ENCODE measurements at places on chromosomes 7 and 10. TPM values are rescaled to one million over a fixed set of nuclear protein-coding genes. Genes with fewer than 3 reads are reported as not detected.

TCAF2 gene
- total RNA-seq, result 3.5 TPM

PPP1R3A gene
- total RNA-seq, result not detected

CCDC3 gene
- total RNA-seq, result not detected

PPP1R9A gene
- total RNA-seq, result 22.8 TPM

PAPSS2 gene
- 1.3 TPM for total RNA-seq

GRCh38 chr7:11170863-11171568 lies 197.3 kb downstream of the PHF14 start:
- no peak overlapping the region for H3K27ac ChIP-seq
- H3K4me3 ChIP-seq, result no peak overlapping the region
- H3K27me3 ChIP-seq, result no peaks in the 10 kb centered on the region
- no peak for DNase-seq
- no peaks in the 10 kb centered on the region for H3K36me3 ChIP-seq

- no peak for DNase-seq
- H3K4me1 ChIP-seq, result peaks cover 20% of the 10 kb centered on the region
- H3K27me3 ChIP-seq, result no peaks in the 10 kb centered on the region
- H3K27ac ChIP-seq, result no peak overlapping the region
- no peaks in the 10 kb centered on the region for H3K36me3 ChIP-seq
Measured at GRCh38 chr7:55104712-55105433, 86.1 kb downstream of the EGFR start.

- H3K36me3 ChIP-seq, result no peaks in the 10 kb centered on the region
- no peaks in the 10 kb centered on the region for H3K27me3 ChIP-seq
- DNase-seq, result no peak
- no peak overlapping the region for H3K4me3 ChIP-seq
Measured at GRCh38 chr7:147912946-147913638, 677.5 kb upstream of the C7orf33 start.

GRCh38 chr7:20268824-20269223 lies 51.6 kb upstream of the MACC1 start:
- no peak for DNase-seq
- no peaks in the 10 kb centered on the region for H3K4me1 ChIP-seq
- H3K4me3 ChIP-seq, result no peak overlapping the region
- H3K36me3 ChIP-seq, result no peaks in the 10 kb centered on the region
- H3K27me3 ChIP-seq, result no peaks in the 10 kb centered on the region

DNA sequence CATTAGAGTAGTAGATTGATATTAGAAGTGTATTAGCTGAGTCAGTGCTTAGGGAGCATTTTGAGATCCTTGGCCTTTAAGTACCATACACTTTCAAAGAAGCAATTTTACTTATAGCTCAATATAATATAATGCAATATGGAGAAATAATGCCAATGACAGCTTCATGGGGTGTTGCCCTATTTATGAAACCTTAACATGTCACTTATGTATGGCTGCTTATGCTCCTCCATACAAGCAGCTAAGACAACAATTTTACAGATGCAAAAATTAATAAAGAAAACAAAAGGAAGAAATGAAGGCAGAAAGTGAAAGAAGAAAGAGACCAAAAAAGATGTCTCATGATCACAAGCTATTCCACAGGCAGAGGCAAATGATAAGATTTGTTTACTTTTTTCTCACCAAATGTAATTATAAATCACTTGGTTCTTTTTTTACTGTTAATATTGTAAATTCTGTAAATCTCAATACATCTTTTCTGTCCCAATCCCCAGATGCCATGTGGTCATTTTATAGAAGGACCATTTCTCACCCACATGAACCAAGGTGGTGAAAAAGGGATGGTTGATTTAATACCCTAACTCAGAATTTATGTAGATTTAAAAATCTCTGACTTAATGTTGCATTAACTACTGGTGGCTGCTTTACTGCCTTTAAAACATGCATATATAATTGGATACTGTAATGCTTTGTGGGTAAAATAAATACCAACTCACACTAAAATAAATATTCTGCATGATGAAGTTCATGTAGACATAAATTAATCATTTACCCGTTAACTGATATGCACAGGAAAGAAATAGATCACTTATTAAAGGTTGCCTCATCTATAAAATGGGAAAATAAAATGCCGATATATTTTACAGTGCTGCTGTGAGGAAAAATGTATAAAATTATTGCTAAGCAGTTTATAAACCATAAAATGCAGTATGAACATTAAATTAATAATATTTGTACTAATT lies 33.5 kb upstream of the RHOBTB1 start:
- H3K36me3 ChIP-seq, result no peaks in the 10 kb centered on the region
- H3K27me3 ChIP-seq, result no peaks in the 10 kb centered on the region
- peak overlapping the region; percentile 76 for H3K27ac ChIP-seq
- H3K4me3 ChIP-seq, result no peak overlapping the region

DNA sequence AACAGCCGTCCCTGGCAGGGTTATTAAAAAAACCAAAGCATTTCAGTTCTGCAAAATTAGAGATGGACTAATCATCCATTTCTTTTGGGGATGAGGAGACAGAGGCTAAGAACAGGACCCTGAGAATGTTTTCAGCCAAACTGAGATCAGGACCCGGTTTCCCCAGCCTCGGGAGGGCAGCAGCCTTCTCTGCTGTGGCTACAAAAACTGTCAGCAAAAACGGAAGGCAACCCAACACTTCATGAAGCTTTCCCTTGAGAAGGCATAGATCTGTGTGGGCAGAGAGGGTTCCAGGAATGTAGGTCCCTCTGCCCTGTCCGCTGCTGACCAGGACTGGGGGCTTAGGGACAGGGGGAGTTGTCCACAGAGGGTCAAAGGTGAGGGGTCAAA lies 313.5 kb downstream of the TCERG1L start:
- no peak overlapping the region for H3K27ac ChIP-seq
- no peak for DNase-seq
- no peaks in the 10 kb centered on the region for H3K4me1 ChIP-seq
- no peaks in the 10 kb centered on the region for H3K27me3 ChIP-seq
- H3K36me3 ChIP-seq, result no peaks in the 10 kb centered on the region

DNA sequence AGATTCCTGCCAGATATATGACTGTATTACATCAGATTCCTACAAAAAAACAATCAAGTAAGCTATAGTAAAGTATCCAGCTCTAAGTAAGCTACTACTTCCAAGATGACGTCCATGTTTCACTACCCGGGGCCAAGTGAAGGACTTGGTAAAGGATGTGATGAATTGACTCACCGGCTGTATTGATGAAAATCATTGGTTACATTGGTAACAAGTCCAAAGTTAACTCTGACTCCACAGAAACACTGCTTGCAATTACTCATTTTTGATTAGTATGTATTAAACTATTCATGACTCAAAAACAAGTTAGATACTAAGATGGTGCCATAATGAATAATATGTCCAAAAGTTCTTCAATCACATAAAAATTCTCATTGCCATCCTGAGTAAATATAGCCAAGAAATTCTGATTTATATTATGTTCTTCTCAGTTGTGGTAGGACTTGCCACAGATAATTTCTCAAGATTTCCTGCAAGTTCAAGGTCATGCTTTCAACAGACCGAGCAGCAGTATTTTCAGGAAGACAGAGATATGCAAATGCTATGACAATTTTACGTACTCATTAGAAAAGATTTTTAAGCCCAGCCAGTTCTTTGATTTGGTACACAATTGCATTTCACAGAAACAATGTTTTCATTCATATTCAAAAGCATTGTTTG lies 12.6 kb upstream of the DNAJC1 start:
- no peak overlapping the region for H3K4me3 ChIP-seq
- H3K27me3 ChIP-seq, result no peaks in the 10 kb centered on the region
- H3K27ac ChIP-seq, result no peak overlapping the region
- H3K36me3 ChIP-seq, result no peaks in the 10 kb centered on the region
- no peak for DNase-seq

DNA sequence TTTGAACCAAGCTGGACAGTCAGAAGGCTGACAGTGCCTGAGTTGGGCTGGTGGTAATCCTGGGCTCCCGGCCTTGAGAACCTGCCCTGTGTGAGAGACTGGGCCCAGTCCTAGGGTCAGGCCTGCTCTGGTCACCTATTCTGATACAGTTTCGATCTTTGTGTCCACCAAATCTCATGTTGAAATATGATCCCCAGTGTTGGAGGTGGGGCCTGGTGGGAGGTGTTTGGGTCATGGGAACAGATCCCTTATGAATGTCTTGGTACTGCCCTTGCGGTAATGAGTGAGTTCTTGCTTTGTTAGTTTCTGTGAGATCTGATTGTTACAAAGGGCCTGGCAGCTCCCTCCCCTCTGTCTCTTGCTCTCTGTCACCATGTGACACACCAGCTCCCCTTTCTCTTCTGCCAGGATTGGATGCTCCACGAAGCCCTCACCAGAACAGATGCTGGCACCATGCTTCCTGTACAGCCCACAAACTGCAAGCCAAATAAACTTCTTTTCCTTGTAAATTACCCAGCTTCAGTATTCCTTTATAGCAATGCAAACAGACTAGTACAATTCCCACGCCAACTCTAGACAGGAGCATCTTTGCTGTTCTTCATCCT lies 111.8 kb upstream of the ZNF438 start:
- H3K27me3 ChIP-seq, result no peaks in the 10 kb centered on the region
- H3K27ac ChIP-seq, result no peak overlapping the region
- no peaks in the 10 kb centered on the region for H3K4me1 ChIP-seq
- H3K4me3 ChIP-seq, result no peak overlapping the region
